ENCODE measurements at places on chromosomes 12 and 14.

DNA sequence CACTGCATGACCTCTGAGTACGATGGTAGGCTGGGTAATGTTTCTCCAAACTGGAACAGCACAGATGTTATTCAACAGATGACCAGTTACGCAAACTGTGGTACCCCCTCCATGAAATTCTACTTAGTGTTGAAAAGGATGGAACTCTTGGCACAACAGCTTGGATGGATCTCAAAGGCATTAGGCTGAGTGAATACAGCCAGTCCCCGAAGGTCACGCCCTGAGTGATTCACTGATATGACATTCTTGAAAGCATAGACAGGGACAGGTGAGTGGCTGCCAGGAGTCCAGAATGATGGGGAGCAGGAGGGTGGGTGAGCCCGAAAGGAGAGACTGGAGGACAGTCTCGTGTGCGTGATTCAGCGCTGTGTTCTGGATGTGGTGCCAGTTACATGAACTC lies 187.5 kb upstream of the TMEM132C start:
- DNase-seq = no peak

DNA sequence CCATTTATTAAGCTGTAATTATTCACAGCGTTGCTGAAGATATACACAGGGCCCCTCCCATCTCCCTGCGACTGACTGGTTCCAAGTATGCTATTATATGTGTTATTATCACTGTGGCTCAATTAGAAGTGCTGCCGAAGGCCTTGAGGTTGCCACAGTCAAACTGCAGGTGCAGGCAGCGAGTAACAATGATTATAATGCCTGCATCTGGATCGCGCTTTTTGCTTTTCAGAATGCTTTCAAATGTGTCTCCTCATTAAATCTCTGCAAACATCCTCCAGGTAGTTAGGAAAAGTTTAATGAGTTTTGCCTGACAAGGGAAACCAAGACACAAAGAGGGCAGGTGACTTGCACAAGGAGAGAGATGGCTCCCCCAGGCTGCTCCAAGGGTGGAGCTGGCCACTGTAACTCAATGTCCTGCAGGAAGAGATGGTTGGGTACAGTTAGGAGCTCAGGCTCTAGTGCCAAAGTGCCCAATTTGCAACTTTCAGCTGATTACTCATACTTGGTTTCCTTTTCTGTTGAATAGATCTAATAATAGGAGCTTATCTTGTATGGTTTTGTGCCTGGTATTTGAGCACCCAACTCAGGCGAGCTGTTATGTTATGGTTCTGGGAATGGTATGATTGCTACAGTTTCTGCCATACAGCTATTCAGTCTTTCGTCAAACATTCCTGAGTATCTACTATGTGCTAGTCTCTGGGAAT lies 1.7 kb upstream of the SYNE3 start:
- no peak for DNase-seq

DNA sequence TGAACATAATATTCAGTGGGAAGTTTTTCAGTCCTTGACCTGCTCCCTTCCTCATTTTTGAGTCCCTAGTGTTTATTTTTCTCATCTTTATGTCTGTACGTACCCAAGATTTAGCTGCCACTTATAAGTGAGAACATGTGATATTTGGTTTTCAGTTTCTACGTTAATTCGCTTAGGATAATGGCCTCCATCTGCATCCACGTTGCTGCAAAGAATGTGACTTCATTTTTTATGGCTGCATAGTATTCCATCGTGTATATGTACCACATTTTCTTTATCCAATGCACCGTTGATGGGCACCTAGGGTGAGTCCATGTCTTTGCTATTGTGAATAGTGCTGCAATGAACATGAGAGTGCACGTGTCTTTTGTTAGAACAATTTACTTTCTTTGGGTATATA lies 30.3 kb downstream of the MIA2 start:
- no peak for DNase-seq

DNA sequence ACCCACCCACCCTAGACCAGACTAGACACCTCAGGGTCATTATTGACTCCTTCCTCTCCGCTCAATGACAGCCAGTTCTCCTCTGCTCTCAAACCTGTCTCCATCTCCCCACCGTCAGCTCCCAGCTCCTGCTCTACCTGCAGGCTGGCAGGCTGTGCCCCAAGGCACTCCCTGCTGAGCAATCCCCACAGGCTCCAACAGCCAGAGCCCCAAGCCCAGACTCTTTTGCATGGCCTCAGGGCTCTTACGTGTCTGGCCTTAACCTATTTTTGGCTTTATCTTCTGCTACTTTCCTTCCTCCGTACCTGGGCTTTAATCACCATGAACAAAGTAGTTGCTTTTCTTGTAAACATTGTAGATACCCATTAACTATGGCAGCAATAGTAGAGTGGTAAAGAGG lies 162.9 kb upstream of the PRMT8 start:
- no peak for DNase-seq

DNA sequence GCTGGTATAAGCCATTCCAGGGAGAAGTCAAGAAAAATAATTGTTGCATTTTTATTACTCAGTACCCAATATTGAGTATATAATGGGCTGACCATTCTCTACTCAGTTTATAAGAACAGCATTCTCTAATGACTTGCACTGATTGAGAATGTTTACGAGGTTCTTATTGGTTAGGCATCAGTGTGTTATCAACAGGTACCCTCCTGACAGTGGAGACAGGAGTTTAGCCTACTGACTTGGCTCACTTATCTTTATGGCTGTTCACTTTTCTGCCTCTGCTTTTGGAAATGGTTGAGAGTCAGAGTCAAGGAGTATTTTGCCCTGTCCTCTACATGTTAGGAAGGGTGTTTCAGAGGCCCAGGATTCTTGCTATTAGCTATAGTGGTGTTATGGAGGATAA lies 228.0 kb upstream of the RGS6 start:
- DNase-seq = no peak

DNA sequence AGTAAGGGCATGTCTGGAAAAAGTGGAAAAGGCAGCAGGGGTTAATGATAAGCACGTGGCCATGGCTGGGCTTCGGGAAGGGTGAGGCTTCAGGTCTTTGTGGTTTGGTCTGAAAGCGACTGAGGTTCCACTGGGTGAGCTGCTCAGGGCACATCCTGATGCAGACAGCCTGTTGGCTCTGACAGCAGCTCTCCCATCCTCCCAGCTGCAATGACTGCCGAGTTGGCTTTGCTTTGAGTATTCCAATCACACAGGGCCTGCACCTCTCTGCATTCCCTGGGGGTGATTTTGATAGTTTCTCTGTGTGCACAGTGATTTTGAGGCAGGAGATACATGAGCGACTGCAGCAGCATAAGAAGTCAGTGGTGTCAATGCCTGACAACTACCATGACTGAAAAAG lies 390.7 kb downstream of the APAF1 start:
- no peak for DNase-seq

DNA sequence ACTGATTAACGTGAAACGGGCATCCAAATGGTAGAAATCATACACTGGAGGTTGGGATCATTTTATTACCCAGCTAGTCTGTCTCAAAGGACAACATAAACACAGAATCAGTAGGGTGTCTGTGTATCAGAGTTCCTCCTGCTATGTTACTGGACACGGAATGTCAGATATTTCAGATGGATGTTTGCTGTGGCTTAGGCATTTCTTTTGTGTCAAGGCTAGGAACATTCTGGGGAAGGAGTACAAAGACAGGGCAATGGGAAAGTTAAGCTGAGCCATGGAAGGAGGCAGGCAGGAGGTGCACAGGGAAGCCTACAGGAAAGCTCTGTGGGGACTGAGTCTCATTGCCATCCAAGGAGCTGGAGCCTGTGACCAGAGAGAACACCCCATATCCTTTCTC lies 254.6 kb downstream of the C12orf75 start:
- no peak for DNase-seq

DNA sequence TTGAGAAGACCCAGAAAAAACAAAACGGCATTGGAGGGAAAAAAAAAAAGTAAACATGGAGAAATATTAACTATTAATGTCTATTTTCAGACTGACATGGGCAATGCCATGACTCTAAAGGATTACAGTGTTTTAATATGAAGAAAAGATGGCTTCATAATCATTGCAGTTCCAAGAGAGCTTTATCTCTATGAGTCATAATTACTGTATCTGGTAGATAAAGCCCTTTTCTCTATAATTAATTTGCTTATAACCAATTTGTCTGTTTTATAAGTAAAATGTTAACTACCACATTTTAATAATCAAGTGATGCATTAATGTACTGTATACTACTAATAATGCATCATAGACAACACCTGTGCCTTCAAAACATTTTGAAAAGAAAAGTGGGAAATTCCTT lies 59.7 kb downstream of the CLIP1 start:
- DNase-seq = no peak
